ENCODE measurements at places on chromosomes 12 and 14.
A peak's percentile ranks its signal among the peaks of the same experiment; 100 is the strongest.

- DNase-seq, result no peak
Observed at GRCh38 chr14:75946785-75947184, 35.0 kb downstream of the TGFB3 start.

GRCh38 chr14:91453744-91454143 lies 36.1 kb upstream of the CCDC88C start:
- no peak for DNase-seq

GRCh38 chr12:70638639-70639360 lies 1.6 kb upstream of the PTPRB start:
- DNase-seq, result peak; percentile 51

DNA sequence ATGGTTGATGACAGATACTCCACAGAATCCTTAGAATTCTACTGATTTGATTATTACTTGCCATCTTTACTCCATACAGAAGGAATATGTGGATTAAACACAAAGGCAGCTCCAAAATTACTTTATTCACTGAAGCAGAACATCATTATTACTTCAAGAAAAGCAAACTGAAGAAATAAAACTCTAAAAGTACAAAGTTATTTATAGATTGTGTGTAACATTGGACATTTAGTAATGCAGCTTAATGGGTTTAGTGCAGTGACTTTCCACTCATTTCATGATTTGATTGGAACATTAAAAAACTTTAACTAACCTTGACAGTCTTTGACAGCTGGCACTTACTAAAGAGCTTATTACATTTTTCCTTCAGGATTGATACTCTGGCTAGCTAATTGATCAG lies 59.0 kb upstream of the ATP2A2 start:
- no peak for DNase-seq

GRCh38 chr12:40032433-40033241 lies 73.2 kb downstream of the SLC2A13 start:
- DNase-seq, result no peak

DNA sequence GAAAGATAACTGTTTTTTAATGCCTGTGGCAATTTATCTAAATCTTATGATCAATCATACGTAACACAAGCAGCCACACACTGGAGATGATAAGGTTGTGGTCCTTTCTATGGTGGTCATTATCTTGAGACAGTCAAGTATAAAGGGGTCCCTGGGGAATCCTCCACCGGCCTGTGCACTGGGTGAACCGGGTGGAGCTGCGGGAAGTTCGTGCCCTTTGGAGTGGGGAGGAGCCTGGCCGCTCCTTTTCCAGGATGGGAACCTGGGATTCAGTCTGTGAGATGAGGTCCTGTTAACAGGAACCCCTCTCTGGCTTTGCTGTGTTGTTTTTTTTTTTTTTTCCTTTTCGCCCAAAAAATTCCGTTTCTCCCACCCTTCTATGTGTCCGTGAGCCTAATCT lies 167.5 kb upstream of the RPL10L start:
- DNase-seq, result no peak

DNA sequence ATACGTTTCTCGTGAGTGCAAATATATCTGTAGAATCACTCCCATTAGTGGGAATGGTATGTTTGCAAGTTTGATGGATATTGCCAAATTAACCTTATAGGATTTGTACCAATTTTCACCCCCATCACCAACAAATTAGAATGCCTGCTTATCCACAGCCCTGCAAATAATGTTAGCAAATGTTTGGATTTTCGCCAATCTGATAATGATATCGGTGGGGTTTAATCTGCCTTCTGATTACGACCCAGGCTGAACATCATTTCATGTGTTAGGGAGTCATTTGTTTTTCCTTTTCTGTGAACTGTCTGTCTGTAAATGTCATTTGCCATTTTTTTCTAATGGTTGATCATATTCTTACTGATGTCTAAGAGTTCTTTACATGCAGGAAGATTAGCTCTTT lies 4.1 kb upstream of the DAZAP2 start:
- no peak for DNase-seq

GRCh38 chr12:122054842-122055520 lies 23.6 kb upstream of the MLXIP start:
- no peak for DNase-seq
